ENCODE measurements at places on chromosomes 2 and 18.

DNA sequence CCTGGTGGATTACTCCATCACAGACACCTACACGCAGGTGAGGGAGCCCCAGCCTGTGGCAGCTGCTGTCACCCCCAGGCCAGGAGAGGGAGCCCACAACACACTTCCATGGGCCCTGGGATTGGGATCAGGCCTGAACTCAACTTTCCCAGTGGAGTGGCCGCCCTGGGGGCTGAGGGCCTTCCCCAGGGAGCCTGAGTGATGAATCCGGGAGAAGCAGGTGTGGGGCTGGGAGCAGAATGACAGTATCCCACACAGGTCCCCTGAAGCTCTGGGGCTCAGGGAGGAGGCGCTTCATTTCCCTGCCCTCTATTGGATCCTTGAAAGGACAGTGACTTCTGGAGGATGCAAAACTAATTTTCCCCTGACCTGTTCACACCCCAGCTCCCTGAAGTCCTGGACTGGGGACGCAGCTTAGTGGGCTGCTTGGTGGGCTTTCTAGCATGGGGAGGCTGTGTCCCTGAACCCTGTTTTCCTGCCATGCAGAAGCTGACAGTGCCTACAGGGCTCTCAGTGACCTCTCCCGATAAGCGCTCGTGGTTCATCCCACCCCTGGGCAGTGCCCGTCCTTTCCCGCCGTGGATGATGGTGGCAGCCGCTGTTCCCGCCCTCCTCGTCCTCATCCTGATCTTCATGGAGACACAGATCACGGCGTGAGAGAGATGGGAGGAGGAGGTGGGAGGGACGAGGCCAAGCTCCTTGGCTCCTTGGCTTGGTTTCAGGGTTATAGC, 11.0 kb downstream of the SLC4A3 start:
- no peak for DNase-seq

DNA sequence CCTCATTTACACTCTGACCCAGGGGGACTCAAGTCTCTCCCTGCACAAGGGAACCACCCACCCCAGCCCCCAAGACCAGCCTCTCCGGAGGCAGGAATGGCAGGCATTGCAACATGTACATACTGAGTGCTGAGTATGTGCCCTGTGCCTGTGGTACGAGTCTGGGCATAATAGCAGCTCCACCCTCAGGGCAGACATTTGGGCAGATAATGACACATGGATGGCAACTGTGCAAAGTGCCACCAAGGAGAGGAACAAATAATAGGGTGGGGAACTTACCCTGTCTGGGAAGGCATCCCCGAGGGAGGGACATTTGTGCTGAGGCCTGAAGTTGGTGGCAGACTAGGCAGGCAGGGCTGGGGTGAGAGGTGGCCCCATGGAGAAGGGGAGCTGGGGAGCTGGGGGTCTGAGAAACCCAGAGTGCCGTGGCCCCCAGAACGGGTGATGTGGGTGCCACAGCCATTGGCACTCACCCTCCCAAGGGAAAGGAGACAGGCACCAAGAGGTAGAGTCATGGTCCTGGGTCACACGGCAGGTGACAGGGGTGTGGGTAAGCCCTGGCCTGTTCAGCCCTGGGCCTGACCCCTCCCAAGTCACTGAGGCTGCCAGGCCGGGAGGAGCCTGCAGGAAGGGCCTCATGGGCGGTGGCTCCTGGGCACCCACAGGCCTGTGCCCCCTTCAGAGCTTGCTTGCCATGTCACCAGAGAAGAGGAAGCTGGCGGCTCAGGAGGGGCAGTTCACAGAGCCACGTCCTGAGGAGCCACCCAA, 15.7 kb upstream of the GPR17 start:
- DNase-seq, result no peak

DNA sequence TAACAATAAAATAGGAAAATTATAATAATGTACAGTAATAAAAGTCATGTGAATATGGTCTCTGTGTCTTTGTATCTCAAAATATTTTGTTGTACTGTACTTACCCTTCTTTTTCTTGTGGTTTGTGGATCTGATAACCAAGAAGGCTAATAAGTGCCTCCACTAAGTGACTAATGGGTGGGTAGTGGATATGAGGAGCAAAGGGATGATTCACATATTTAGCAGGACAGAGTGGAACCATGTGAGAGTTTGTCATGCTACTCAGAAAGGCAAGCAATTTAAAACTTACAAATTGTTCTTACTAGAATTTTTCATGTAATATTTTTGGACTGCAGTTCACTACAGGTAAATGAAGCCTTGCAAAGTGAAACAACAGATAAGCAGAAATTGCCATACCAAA, 1241.2 kb upstream of the CDH2 start:
- no peak for DNase-seq

DNA sequence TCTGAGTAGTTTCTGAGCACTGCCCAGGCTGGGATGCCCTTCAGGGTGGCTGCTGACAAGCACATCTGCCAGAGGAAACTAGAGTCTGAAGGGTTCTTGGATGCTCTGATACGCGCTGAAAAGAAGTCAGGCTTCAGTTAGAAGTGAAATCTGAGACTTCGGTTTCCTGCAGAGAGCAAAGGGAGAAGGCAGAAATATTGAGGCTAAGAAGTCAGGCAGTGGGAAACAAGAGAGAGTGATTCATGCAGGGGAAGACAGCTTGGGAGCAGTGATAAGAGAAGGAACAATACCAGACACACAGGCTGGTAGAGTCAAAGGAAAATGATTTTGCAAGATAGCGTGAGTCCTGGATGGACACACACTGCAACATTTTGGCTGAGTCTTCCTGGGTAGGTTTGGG, 51.0 kb upstream of the BOD1L2 start:
- DNase-seq, result no peak

GRCh38 chr2:96760986-96761832, 507 bp downstream of the CNNM4 start:
- DNase-seq, result peak; percentile 77

DNA sequence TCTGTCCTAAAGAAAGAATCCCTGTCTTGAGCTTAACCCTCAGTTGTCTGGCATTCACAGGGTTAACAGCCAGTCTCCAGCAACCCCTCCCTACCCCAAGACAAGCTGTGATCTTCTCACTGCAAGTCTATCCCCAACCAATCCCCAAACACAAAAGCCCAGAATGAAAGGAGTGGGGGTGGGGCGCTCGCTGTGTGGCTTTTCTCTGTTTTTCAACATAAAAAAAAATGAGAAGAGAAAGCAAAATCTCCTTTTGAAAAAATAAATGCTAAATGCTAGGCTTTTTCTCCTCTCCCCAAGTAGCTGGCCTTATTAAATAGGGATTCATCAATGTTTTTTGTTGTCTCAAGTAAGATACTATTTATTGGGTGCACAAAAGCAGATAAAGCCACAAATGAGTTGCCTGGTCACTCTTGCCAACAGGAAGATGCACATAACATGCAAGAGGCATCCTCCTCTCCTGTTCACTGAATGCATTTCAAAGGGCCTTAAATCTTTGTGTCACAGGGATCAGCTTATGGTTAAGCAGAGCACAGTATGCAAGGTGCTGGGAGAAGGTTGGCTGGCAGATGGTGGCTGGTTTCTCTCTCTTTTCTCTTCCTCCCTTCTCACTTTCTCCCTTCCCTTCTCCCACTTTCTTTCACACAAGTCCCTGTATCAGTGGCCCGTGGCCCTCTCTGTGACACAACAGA, 225.6 kb downstream of the CMPK2 start:
- DNase-seq, result no peak

DNA sequence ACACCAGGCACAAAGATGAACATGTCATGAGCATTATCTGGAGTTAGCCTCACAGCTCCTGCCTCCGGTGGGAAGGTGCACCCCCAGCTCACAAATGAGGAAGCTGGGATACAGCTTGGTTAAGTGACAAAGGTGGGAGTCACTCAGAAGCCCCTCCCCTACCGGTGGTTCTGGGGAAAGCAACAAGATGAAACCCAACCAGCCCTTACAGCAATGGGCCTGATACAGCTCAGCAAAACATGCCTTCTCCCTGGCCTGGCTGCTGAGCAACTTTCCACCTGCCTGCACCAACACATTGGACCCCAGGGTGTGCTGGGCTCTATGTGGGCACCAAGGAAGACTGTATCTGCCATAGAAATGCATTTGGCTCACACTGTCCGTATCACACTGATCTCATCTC, 113.2 kb downstream of the GYPC start:
- DNase-seq, result no peak

- no peak for DNase-seq
Observed at GRCh38 chr18:10497206-10497749, 28.5 kb upstream of the NAPG start.

DNA sequence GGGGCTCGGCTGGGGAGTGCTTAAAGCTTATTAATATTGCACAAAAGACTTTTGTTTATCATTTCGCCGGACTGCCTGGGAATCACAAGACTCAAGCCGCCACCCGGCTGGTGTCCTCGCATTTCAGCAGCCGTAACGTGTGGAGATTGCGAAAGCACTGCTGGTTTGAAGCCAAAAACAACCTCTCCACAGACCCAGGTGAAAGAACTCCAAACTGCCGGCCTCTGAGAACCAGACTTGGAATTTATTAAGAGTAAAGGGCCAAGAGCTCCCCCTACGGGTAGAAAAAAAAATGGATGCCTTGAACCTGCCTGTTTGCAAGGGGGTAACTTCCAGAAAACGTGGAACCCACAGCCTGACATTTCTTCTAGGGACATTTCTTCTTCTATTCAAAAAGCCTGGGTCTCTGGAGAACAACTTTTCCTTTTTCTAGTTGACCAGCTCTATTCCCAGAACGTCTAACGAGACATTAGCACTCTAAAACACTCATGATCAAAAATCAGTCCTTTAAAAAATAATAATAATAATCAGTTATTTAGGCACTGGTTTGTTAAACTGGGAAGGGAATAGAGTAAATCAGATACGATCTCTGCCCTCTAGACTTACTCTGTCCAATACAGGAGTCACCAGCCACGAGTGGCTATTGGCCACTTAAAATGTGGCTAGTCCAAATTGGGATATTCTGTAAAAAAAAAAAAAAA, 216.3 kb downstream of the C1D start:
- peak; percentile 3 for DNase-seq

DNA sequence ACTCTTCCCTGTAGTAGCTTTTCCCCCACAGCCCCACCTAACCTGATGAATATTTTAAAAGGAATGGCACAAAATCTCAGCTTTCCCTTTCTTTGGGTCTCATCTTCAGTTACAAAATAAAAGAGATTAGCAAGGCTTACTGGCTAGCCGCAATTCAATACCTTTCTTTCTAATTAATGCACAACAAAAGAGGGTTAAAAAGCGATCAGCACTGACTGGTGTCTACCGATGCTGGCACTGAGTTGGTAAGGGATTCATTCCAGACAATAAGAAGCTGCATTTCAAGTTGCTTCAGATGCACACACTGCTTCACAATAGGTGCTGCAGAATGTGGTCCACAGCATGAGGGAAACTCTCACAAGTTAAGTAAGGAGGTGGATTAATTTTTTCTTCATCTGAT, 41.9 kb downstream of the HDHD2 start:
- no peak for DNase-seq

- DNase-seq, result no peak
Observed at GRCh38 chr2:33531549-33532059, 55.2 kb downstream of the RASGRP3 start.

- no peak for DNase-seq
Observed at GRCh38 chr2:190119923-190120590, 57.5 kb upstream of the MSTN start.

DNA sequence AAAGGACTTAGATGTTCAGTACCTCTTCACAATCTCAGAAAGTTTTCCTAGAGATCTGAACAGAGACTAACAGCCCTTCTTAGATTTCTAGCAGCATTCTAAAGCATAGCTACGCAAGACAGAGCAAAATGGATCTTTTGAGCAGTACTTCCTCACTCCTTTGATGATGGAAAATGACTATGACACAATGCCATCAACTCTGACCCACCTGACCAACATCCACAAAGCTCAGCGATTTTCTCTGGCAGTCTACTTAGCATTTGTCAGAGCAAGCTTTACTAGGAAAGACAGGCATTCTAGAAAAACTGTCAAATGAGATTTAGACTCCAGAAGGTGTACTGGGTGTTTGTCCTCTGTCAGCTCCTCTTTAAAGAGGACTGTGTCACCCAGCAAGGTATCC, 180.9 kb upstream of the ACVR2A start:
- DNase-seq, result no peak

GRCh38 chr2:40394031-40394430, 57.9 kb downstream of the SLC8A1 start:
- DNase-seq, result no peak

DNA sequence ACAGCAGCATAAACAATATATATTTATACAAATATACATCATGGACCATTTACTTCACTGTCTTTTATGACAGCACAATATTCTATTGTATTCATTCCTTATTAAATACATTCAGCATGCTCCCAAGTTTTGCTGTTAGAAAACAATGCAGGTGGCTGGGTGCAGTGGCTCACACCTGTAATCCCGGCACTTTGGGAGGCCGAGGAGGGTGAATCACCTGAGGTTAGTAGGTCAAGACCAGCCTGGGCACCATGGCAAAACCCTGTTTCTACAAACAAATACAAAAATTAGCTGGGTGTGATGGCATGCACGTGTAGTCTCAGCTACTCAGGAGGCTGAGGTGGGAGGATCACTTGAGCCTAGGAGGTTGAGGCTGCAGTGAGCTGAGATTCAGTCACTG, 39.0 kb downstream of the NPC1 start:
- no peak for DNase-seq

GRCh38 chr2:105404736-105405135, 5.9 kb upstream of the FHL2 start:
- DNase-seq, result no peak

DNA sequence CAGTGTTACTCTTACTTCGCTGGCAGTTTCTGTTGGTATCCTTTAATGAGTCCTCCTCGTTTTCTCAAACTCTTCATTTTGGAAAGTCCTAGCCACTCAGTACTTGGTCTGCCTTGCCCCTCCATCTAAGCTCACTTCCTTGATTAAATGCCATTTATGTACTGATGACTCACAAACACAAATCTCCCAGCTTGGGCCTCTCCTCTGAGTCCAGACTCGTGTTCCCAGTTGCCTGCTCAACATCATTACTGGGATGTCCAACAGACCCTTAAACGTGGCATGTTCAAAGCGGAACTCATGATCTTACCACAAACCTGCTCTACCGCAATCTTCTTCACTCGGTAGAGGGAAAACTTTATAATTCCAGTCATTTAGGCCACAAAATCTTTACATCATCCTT, 13.8 kb upstream of the CCDC68 start:
- no peak for DNase-seq

GRCh38 chr2:120751553-120751952, 15.9 kb downstream of the GLI2 start:
- DNase-seq, result no peak

DNA sequence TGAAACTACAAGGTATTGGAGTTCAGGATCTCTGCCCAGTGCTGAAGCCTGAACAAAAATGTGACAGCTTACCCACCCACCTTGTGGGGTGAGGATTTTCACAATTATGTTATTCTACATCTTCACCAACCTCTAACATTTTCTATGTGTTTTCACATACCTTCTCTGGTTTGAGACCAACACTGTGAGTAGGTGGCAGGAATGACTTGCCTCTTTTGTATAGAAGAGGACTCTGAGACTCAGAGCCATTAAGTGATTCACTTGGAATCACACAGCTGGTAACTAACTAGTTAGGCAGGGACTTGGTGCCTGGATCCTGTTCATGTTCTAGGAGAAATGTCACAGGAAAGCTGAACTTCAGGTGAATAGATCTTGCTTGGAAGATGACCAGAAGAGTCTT, 14.8 kb upstream of the SRBD1 start:
- no peak for DNase-seq

All from stimulated activated CD4-positive, alpha-beta T cell treated with anti-CD3 and anti-CD28 coated beads, Interleukin-4, amount 100 ng/mL, for 1 hour (primary cell).